ENCODE measurements at places on chromosomes 6 and 20.

- no peak for DNase-seq
- peaks cover 74% of the 10 kb centered on the region for H3K27me3 ChIP-seq
- H3K4me3 ChIP-seq = no peak overlapping the region
- peaks cover 12% of the 10 kb centered on the region for H3K4me1 ChIP-seq
- H3K27ac ChIP-seq = no peak overlapping the region
These were observed 763 bp downstream of the BHLHE23 start for GRCh38 chr20:63005862-63006539.

- H3K4me1 ChIP-seq = peaks cover 13% of the 10 kb centered on the region
- peak overlapping the region; percentile 64 for H3K27ac ChIP-seq
- DNase-seq = peak; percentile 85
- H3K27me3 ChIP-seq = no peaks in the 10 kb centered on the region
These were observed 888.8 kb downstream of the QKI start for GRCh38 chr6:164303102-164303964.

GRCh38 chr6:150293423-150294173 is 75.2 kb upstream of the IYD start:
- H3K36me3 ChIP-seq = no peaks in the 10 kb centered on the region
- H3K27me3 ChIP-seq = peaks cover 4% of the 10 kb centered on the region
- no peak for DNase-seq
- H3K4me1 ChIP-seq = no peaks in the 10 kb centered on the region

- H3K27me3 ChIP-seq = no peaks in the 10 kb centered on the region
- no peaks in the 10 kb centered on the region for H3K36me3 ChIP-seq
- peaks cover 3% of the 10 kb centered on the region for H3K4me1 ChIP-seq
These were observed 22.5 kb downstream of the NCOA3 start for GRCh38 chr20:47524015-47524784.

DNA sequence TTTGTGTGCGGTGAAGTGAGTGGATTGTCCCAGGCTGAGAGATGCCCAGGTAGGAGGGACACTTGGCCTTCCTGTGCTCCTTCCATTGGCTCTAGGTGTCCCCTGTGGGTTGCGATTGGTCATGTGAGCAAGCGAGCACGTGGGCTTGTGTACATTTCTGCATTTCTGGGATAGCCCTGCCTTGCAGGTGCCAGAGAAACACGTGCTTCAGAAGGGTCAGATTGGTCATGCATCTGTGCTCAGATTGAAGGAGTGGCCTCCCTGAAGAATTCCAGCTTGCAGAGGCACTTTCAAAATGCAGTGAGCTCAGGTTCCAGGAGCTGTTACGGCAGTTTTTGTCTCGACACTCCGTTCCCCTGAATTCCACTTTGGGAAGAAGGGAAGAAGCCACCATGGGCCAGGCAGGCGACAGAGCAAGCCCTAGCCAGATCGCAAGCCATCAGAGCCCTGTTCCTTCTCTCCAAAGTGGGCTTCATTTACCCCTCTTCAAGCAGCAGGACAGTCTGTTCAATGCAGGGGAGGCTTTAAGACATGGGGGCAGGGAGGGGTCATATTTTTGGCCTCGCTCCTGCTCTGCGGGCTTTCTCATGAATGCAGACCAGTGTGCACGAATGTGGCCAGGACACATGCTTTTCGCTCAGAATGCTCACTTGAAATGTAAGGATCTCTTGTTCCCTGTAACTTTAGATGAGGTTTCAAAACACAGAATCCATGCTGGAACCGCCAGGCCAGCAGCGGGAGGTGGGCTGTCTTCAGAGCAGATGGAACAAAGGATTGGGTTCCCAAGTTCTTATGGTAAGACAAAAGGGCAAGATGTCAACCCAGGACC is 78.6 kb upstream of the AKAP12 start:
- no peak overlapping the region for H3K27ac ChIP-seq
- H3K36me3 ChIP-seq = no peaks in the 10 kb centered on the region
- H3K4me3 ChIP-seq = no peak overlapping the region
- H3K4me1 ChIP-seq = no peaks in the 10 kb centered on the region

GRCh38 chr6:105536961-105537360 is 134.1 kb upstream of the PREP start:
- H3K4me1 ChIP-seq = no peaks in the 10 kb centered on the region
- H3K27ac ChIP-seq = no peak overlapping the region
- H3K4me3 ChIP-seq = no peak overlapping the region

- H3K4me3 ChIP-seq = no peak overlapping the region
- H3K4me1 ChIP-seq = no peaks in the 10 kb centered on the region
- no peaks in the 10 kb centered on the region for H3K36me3 ChIP-seq
- no peak overlapping the region for H3K27ac ChIP-seq
These were observed 1062.4 kb upstream of the FLRT3 start for GRCh38 chr20:15399781-15400180.

DNA sequence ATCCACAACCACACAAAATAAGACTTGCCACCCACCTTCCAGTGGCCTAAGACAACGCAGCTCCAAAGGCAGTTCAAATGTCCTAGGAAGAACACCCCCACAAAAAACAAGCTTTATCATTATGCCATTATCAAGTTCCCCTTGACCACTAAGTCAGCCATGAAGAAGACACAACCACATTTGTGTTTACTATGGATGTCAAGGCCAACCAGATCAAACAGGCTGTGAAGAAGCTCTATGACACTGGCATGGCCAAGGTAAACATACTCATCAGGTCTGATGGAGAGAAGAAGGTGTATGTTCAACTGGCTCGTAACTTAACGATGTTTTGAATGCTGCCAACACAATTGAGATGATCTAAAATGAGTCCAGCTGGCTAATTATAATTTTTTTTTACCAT is 26.1 kb downstream of the SEC63 start:
- no peak for DNase-seq
- no peaks in the 10 kb centered on the region for H3K27me3 ChIP-seq
- H3K4me1 ChIP-seq = no peaks in the 10 kb centered on the region
- no peak overlapping the region for H3K4me3 ChIP-seq

DNA sequence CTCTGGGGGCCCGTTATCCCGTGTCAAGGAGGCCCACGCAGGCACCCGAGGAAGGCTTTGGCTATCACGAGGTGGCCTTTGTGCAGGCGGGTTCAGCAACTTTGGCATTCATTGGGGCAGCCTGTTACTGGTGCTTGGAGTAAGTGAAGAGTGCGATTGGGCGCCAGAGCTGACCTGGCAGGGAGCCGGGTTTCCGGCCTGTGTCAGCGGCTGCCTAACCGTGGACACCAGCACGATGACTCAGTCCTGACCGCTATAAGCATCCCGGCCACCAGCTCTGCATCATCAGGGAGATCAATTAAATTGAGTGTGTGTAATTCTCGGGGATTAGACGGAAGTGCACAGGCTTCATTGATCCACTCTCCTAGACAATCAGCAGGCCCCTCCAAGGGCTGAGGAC is 45.9 kb downstream of the CDH4 start:
- no peaks in the 10 kb centered on the region for H3K36me3 ChIP-seq
- H3K27ac ChIP-seq = no peak overlapping the region
- H3K4me1 ChIP-seq = peaks cover 8% of the 10 kb centered on the region
- DNase-seq = no peak

- peaks cover 6% of the 10 kb centered on the region for H3K36me3 ChIP-seq
- DNase-seq = peak; percentile 51
- peak overlapping the region; percentile 30 for H3K27ac ChIP-seq
These were observed 61.9 kb downstream of the CNKSR3 start for GRCh38 chr6:154448448-154449096.

GRCh38 chr6:26198722-26199056 is 111.5 kb downstream of the HFE start:
- no peaks in the 10 kb centered on the region for H3K27me3 ChIP-seq
- H3K36me3 ChIP-seq = no peaks in the 10 kb centered on the region
- H3K27ac ChIP-seq = peak overlapping the region; percentile 96
- H3K4me3 ChIP-seq = peak overlapping the region; percentile 44

DNA sequence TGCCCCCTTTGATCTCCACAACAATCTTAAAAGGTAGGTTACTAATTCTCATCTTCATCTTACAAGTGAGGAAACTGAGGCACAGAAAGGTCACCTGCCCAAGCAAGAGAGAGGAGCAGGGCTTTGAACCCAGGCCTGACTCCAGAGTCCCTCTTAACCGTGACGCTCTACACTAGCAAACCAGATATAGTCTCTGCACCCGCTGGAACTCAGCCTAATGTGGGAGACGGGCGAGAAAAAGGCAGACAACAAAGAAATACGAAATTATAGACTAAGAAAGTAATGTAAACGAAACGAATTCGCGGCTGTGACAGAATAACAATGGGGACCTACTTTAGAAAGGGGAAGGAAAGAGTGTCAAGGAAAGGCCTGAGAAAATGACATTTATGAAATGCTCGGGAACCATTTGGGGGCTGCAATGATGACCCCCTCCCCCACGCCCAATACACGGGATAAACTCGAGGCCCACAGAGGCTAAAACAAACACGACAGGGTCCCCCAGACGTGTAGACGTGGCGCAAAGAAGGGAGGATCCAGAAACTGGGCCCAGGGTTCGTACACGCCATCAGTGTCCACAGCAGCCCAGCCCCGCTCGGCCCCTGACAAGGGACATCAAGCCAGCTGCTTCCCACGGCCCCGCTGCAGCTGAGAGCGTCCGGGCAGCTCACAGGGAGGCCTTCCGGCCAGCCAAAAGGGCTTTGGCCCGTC is 637 bp downstream of the TRPC4AP start:
- DNase-seq = peak; percentile 74
- H3K27me3 ChIP-seq = no peaks in the 10 kb centered on the region
- peak overlapping the region; percentile 77 for H3K4me3 ChIP-seq
- H3K27ac ChIP-seq = peak overlapping the region; percentile 97
- no peaks in the 10 kb centered on the region for H3K36me3 ChIP-seq

DNA sequence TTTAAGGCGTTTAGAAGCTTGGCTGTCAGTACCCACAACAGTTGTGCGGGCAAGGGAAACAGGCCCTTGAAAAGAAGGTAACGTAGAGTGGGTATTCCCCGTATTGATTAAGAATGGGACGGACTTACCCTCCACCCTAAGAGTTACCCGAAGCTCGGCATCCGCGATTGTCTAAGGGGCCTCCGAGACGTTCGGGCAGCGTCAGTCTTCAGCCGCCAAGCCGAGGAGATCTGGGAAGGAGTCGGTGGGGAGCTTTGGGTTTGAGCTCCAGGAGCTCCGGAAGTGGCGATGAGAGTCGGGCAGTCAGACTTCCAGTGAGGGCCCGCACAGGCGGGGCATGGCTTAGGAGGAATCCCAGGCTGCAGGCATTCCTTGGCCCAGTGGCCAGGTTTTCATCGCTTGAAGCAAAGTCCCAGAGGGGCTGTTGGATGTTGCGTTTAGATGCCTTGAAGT is 748.2 kb upstream of the ADGRB3 start:
- H3K4me3 ChIP-seq = no peak overlapping the region
- H3K27ac ChIP-seq = no peak overlapping the region
- DNase-seq = no peak
- H3K27me3 ChIP-seq = no peaks in the 10 kb centered on the region
- H3K36me3 ChIP-seq = no peaks in the 10 kb centered on the region
- H3K4me1 ChIP-seq = no peaks in the 10 kb centered on the region

- H3K27me3 ChIP-seq = no peaks in the 10 kb centered on the region
- no peak for DNase-seq
- peaks cover 16% of the 10 kb centered on the region for H3K4me1 ChIP-seq
- H3K4me3 ChIP-seq = no peak overlapping the region
These were observed 212.2 kb downstream of the TBC1D7 start for GRCh38 chr6:13116155-13116554.

DNA sequence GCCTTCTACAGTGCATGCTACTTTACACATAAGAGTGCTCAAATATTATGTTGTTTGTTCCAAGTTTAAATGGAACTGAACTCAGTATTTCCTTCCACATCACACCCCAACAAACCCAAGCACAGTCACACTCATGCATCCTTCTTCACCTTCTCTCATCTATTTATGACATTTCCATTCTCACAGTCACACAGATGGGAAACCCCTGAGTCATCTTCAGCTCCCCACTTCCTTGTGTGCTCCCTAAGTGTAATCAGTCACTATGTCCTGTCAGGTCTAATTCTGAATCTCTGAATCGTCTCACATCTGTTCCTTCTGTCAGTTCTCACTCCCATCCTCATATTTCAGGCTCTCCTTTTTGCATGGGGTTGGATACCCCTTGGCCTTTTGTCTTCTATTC is 96.0 kb downstream of the RIMS1 start:
- no peak for DNase-seq
- no peak overlapping the region for H3K4me3 ChIP-seq
- H3K4me1 ChIP-seq = no peaks in the 10 kb centered on the region
- no peak overlapping the region for H3K27ac ChIP-seq
- H3K27me3 ChIP-seq = no peaks in the 10 kb centered on the region

- no peaks in the 10 kb centered on the region for H3K27me3 ChIP-seq
- no peaks in the 10 kb centered on the region for H3K36me3 ChIP-seq
- DNase-seq = no peak
- H3K27ac ChIP-seq = no peak overlapping the region
These were observed 143.5 kb downstream of the TPBG start for GRCh38 chr6:82507112-82507511.

GRCh38 chr6:8193541-8193940 is 91.2 kb upstream of the EEF1E1 start:
- no peak overlapping the region for H3K27ac ChIP-seq
- no peaks in the 10 kb centered on the region for H3K36me3 ChIP-seq
- H3K4me1 ChIP-seq = no peaks in the 10 kb centered on the region
- H3K4me3 ChIP-seq = no peak overlapping the region

GRCh38 chr20:1423625-1424106 is 30.8 kb upstream of the FKBP1A start:
- H3K27ac ChIP-seq = no peak overlapping the region
- H3K4me1 ChIP-seq = no peaks in the 10 kb centered on the region
- no peak for DNase-seq
- no peaks in the 10 kb centered on the region for H3K36me3 ChIP-seq

- no peaks in the 10 kb centered on the region for H3K36me3 ChIP-seq
- no peak for DNase-seq
- no peak overlapping the region for H3K4me3 ChIP-seq
- H3K27me3 ChIP-seq = no peaks in the 10 kb centered on the region
- no peaks in the 10 kb centered on the region for H3K4me1 ChIP-seq
- H3K27ac ChIP-seq = no peak overlapping the region
These were observed 156.5 kb downstream of the TTLL2 start for GRCh38 chr6:167481307-167481926.

DNA sequence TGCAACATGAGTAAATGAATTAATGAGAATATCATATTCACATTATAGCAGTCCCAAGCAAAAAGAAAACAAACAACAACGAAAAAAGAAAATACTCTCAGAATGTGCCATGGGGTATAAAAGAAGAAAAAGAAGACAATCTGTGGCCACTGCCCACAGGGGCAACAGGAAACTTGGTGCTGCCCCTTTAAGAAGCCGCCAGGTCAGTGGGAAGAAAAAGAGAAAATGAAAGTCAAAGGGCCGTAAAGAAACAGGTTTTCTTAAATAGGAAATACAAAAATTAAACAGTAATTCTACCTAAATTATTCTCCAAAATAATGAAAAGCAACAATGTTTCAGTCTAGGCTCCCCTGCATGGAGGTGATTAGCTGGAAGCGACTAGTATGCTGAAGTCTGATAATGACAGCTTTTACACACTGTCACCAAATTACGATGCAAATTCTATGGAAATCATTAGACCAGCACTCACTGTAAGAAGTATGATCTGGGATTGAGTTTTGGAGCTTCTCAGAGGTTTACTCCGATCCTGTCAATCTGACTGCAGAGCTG is 23.6 kb downstream of the GMDS start:
- H3K4me3 ChIP-seq = peak overlapping the region; percentile 58
- peak overlapping the region; percentile 64 for H3K27ac ChIP-seq
- H3K36me3 ChIP-seq = no peaks in the 10 kb centered on the region
- no peak for DNase-seq

- peak; percentile 59 for DNase-seq
- H3K4me3 ChIP-seq = no peak overlapping the region
- H3K4me1 ChIP-seq = peaks cover 58% of the 10 kb centered on the region
- H3K27me3 ChIP-seq = peaks cover 10% of the 10 kb centered on the region
These were observed 1.4 kb upstream of the EEF1A2 start for GRCh38 chr20:63500151-63500901.

- H3K4me3 ChIP-seq = no peak overlapping the region
- H3K4me1 ChIP-seq = peaks cover 22% of the 10 kb centered on the region
- no peaks in the 10 kb centered on the region for H3K36me3 ChIP-seq
- no peaks in the 10 kb centered on the region for H3K27me3 ChIP-seq
- no peak for DNase-seq
These were observed 26.5 kb upstream of the ABT1 start for GRCh38 chr6:26570027-26570809.
